ENCODE measurements at places on chromosomes 6 and 20.

- DNase-seq: no peak
These were observed 34.3 kb downstream of the SIRPA start for GRCh38 chr20:1929460-1929859.

DNA sequence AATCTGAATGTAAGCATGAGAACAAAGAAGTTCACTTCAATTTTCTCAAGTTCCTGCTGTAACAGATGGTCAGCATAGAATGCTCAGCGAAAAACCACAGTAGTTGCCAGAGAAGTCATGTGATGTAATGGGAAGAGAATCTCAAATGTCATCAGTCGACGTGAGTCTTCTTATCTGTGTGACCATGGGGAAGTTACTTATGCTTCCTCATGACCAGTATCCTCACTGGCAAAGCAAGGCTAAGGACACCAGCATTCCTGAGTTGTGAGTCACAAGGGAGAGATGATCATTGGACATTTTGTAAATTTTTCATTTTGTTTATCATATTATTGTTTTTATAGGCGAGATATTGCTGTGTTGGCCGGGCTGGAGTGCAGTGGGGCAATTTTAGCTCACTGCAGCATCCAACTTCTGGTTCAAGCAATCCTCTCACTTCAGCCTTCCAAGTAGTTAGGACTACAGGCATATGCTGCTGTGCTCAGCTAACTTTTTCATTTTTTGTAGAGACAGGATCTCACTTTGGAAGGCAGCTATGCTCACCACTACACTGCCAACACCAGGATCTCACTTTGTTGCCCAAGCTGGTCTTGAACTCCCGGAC is 21.9 kb downstream of the SGK1 start:
- no peak for DNase-seq

DNA sequence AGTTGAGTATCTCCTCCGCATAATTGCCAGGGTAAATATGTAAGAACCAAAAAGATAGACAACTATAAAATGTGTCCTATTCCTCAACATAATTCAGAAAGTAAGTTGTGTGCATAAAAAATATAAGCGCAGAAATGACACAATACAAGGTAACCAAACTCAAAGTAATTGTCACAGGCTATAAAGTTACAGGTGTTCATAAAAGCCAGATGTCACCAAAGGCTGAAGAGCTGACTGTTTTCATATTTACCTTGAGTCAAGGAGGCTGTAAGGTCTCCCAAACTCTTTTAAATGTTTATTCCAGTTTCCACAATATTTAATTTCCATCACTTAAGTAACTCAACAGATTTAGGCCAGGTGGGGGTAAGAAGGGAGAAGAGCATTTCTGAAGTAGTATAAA is 192.2 kb upstream of the MARCKS start:
- no peak for DNase-seq

- no peak for DNase-seq
These were observed 922.1 kb downstream of the TFAP2A start for GRCh38 chr6:9492790-9493189.

DNA sequence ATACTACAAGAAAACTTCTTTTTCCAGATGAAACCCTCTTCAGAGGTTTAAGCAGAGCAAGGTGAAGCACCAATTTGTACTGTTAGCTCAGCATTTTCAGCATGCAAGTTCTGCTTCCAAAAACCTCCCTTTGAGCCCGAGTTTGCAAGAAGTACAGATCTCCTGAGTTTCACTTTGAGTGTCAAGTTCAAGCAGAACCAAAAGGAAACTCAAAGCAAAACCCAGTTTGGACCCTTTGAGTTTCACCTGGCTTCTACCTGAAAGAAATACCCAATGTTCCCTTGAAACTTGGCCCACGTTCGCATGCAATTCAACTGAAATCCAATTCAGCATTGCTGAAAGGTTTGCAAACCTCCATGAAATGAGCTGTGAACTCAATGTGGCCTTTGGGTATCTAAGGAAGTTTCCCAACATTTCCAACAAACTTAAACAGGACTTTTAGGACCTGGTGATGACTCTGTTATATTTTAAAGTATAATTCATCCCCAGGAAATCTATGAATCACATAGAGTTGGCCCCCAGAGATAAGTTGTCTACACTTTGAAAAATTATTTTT is 62.9 kb upstream of the HBS1L start:
- no peak for DNase-seq

DNA sequence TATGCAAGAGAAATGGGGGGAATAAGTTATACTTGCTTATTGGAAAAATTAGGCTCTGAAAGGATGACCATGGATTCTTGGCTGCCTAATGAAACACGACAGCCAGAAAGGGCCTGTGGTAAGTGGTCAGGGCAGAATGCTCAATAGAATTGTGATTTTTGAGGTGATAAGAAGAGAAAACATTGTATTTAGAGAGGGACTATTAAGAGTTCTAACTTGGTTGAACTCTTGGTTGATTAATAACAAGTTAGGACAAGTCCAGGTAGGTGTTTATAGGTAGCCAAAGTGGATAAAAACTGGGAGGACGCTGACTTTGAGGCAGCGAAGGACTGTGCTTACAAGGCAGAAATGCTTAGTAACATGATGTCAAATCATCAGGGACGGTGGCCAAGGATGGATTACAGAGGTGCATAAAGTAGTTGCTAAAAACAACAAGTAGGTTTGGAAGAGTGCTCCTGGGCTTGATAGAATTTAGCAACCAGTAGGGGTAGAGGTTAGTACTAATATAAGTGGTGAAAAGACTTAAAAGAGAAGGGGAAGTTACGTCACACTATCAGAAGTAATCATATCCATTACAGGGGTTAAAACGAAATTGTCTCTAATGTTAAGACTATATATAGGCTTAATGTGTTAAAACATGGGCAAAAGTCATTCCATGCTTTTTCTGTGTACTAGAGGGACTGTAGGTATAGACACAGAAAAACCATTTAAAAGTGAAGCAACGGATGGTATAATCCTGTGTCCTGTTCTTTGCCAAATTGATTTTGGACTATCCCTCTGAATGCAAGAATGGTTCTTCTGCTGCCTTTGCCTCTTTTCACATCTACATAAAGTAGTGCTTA is 98.6 kb downstream of the EYA4 start:
- no peak for DNase-seq

DNA sequence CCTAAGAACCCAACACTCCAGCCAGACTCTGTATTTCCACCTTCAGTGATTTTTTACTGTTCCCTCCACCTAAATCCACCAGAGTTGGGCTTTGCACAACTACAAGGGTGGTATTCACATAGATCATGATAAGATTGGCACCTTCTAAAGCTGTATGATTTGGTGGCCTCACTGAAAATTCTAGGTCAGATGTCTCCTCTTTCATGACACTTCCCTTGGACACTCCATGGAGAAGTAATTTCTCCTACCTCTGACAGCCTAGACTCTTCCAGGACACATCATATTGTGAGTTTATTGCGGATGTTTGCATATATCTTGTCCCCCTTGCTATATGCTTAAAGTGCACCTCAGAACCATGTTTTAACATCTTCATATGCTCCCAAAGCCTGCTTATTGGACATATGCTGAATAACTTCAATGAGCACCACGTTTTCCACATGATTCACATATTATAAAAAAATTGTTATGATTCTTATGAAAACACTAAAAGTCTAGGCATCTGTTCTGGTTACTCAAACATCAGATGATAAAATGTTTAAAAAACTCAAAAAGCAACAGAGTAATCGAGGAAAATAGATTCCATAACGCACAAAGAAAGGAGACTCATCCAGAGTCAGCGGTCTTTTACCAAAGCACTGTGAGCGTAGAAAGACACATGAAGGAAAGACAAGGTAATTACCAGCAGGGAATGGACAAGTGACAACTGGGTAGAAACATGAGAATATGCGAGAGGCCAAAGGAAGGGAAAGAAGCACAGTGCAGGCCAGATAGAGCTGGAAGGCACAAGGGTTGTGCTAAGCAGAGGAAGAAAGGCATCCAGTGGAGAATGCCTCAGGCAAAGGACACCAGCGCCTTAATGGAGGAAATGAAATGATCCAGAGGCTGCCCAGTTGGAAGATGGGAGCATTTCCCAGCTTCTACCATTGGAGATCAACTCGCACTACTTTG is 46.5 kb downstream of the KIF16B start:
- DNase-seq: no peak

GRCh38 chr6:15389084-15389764 is 143.4 kb downstream of the JARID2 start:
- DNase-seq: no peak

- no peak for DNase-seq
These were observed 66.6 kb downstream of the TNFAIP3 start for GRCh38 chr6:137933696-137934095.

DNA sequence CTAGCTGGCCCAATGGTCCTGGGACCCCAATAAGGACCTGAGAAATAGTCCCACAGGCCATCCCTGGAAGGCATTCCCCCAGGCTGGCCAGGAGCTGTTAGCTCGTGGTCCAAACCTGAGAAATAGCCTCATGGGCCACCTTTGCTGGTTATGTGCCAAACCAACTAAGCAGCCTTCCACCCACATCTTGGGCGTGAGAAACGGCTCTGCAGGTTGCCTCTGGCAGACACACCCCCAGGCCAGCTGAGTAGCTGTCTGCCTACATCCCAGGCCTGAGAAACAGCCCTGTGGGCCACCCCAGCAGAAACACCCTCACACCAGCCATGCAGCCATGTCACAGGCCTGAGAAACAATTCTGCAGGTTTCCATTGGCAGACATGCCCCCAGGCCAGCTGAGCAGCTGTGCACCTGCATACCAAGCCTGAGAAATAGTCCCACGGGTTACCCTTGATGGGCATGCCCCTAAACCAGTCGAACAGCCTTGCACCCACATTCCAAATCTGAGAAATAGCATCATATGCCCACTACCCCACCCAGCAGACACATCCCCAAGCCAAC is 567.8 kb upstream of the ID4 start:
- DNase-seq: no peak

- DNase-seq: no peak
These were observed 204.5 kb upstream of the TAB2 start for GRCh38 chr6:149112976-149113375.

- DNase-seq: no peak
These were observed 68.0 kb downstream of the BTBD9 start for GRCh38 chr6:38571721-38572120.

- DNase-seq: no peak
These were observed 58.6 kb downstream of the LIN28B start for GRCh38 chr6:105015482-105015881.

DNA sequence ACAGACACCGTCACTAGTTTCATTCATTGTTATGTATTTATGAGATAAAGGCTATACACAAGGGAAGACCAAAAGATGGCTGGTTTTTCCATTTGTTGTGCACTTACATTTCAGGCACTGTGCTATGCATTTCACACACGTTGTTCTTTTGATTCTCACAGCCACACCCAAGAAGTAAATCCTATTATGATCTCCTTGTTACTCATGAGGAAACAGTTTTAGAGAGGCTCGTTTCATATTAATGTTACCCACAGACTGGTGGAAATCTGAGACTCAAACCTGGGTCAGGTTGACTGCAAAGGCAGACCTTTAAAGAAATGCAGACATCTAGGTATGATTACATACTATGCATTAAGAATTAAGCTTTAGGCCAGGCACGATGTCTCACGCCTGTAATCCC is 34.9 kb downstream of the SHLD1 start:
- DNase-seq: no peak

GRCh38 chr6:3356824-3357420 is 98.2 kb downstream of the PSMG4 start:
- DNase-seq: no peak

- DNase-seq: no peak
These were observed 1.7 kb downstream of the TAAR6 start for GRCh38 chr6:132571774-132572173.

- no peak for DNase-seq
These were observed 25.7 kb downstream of the TCF15 start for GRCh38 chr20:584161-584970.

DNA sequence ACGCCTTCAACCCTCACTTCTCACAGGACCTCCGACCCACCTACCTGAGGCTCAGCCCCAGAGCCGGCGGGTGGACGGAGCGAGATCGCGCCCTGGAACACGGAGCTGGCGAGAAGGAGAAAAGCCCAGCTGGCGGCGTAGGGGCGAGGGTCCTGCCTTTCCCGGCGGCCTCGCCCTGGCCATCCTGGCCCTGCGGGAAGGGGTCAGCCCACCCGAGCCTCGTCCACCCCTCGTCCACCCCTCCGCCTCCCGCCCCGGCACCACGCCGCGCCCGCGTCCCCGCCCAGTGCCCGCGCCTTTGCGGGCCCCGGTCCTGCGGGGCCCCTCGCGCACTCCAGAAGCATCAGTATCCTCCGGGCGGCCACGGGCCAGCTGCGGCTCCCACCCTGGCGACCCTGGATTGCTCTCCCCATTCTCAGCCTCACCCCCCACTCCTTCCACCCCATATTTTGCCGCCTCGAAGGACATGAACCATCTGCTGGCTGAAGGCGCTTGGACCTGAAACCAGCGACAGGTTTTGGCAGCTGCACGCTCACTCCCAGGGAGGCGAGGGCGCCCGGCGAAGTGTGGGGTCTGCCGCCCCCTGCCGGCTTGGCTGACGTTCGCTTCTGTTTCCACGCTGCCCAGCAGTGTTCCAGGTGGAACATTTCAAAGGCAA is 65.1 kb downstream of the PLG start:
- peak; percentile 77 for DNase-seq

DNA sequence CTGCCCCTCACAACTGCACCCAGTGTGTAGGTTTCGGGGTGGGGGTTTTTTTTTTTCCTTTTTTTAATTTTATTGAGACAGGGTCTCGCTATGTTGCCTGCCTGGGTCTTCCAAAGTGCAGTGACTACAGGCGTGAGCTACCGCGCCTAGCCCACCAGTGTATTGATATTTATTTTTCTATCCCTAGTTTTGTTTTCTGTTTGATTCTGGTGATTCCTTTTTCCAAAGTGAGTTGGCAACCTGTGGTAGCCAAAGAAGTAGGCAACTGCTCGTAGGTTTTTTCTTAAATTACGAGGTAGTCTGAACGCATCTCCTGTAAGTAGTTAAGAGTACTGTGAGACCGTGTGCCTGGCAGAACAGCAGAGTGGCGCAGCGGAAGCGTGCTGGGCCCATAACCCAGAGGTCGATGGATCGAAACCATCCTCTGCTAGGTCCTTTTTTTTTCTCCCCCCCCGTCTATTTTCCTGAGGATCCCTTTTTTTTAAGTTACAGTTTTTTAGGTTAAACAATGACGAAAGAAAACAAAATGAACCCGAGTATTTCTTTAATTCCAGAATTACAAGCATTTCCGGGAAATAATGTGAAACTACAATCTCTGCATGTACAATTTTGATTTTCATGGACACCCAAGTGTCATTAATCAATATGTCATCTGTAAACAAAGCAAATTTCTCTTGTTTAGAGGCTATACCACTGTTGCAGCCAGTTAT is 78.7 kb upstream of the BTN3A2 start:
- DNase-seq: peak; percentile 49

DNA sequence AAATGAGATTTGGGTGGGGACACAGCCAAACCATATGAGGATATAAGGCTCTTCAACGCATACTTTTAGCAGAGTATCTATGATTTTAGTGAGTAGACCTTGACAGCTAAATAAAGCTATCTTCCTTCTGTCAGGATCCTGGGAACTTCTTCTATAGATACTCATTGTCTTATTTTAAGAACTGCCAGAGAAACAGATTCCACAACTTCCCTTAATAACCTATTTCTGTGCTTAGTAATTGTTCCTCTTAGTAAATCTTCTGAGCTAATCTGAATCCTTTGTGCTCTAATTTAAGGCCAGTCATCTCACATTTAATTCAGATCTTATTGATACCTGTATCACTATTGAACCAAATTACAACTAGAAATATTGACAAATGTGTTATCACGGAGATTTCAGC is 64.0 kb upstream of the CEP85L start:
- no peak for DNase-seq

- no peak for DNase-seq
These were observed 116.3 kb upstream of the MTHFD1L start for GRCh38 chr6:150749091-150749670.

GRCh38 chr6:4319981-4320683 is 184.8 kb upstream of the ECI2 start:
- no peak for DNase-seq

Measured in posterior cingulate gyrus (tissue), 11 donors.